ENCODE measurements at places on chromosomes 13 and 19.
A peak's percentile ranks its signal among the peaks of the same experiment; 100 is the strongest.

GRCh38 chr19:18712981-18713380 is 29.5 kb downstream of the CRTC1 start:
- DNase-seq = no peak

DNA sequence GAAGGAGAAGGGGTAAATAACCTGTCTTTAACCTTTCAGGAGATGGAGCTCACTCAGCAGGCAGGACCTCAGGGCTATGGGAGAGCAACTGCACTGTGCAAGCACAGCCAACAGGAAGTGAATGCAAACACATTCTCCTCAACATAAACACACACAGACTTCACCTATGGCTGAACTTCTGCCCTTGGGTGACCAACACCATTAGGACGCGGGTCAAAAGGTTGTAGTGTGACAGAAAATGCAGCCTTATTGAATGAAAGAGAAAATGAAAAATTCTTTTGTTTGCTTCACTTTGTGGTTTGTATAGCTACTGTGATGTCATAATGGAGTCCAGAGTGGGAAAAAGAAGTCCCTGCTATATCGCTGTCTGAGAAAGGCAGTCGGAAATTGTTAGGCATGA is 323.0 kb downstream of the NDFIP2 start:
- DNase-seq = no peak

- no peak for DNase-seq
These were observed 560 bp downstream of the NDUFA7 start for GRCh38 chr19:8320564-8321066.

DNA sequence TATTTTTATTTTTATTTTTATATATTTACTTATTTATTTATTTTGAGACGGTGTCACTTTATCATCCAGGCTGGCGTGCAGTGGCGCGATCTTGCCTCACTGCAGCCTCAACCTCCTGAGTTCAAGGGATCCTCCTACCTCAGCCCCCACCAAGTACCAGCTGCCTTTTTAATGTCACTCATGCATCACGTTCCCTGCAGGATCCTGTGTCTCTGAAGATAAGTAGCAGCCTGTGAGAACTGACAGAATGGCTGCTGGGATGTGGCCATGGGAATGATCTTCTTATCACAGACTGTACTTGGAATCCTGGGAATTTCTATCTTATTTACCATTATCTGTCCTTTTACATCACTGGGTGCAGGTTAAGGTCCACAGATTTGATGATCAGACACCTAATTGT is 9.2 kb upstream of the ZNF761 start:
- no peak for DNase-seq

GRCh38 chr19:47729468-47729798 is 15.9 kb upstream of the NOP53 start:
- DNase-seq = no peak

DNA sequence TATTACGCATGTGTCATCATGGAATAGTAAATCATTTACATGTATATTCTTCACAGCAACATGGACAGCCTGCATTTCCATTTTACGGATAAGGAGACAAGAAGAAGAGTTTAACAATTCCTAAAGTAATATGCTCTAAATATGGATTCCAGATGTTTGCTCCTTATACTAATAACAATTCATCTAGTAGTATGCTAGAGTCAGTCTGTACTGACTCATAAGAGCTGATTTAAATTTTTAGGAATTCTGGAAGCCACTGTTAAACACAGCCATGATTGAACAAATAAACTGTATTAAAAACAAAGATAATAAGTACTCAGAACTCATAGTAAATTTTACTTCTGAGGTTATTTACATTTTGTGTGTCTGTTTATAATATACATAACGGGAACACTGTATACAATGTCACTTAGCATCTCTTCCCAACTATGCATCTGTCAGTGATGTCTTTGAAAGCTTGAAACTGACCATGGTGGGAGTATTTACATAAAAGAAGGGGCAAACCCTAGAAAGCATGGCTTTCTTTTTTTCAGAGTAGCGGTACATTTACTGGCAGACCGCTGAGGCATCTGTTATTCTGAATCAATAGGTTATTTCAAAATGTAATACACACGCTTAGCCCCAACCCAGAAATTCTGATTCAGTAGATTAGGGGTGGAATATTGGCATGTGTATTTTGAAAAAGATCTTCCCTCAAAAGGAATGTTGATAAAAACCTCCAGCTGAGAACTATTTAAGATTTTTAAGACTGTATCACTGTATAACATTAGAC is 12.9 kb downstream of the ZC3H13 start:
- DNase-seq = no peak

DNA sequence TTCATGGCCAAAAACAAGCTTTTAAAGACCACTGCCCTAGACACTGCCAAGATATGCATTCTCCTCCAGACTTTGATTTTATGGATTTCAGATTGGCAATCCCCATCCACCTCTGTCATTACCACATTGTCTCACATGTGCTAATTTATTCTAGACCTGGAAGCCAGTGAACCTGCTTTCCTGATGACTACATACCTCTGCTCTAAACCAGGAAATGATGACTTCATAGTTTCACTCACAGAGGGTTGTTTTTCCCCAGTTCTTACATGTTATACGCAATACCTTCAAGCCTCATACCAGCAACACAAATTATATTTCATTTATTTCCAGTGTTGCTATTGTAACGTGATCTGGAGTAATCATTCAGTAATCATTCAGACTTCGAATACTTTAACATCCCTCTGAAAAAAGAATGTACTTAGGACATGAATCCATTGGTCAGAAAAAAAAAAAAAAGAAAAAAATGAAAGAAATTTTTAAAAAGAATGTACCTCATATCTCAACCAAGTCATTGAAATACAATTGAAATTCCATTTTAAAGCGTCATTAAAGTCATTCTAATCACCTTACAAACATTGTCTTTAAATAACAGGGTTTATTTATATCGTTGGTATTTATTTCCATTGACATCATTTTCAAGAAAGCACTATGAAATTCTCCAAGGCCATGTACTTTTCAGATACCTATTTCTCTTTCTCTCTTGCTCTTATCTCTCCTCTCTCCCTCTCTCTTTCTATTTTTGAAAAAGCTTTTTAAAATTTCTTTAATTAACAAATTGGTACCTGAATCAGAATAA is 33.4 kb upstream of the KLF5 start:
- DNase-seq = no peak

DNA sequence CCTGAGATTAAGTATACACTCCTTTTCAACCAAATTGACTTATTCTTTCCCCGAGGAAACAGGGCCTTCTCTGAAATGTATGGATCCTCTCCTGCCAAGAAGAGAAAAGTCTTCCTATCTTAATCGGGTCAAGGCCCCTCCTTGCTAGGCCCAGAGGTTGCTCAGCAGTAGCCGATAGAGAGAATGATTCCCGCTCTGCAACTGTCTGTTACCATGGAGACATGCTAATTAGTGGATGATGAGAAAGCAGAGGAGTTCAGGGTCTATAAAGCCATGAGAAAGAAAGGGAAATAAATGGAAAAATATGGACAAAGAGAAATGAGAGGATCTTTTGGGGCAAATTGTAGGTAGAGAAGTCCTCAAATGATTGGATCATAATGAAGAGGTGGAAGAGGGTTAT is 103.5 kb downstream of the POU4F1 start:
- no peak for DNase-seq

GRCh38 chr19:16367261-16367683 is 42.6 kb downstream of the KLF2 start:
- no peak for DNase-seq

GRCh38 chr13:100983111-100983510 is 308.5 kb upstream of the TMTC4 start:
- DNase-seq = no peak

DNA sequence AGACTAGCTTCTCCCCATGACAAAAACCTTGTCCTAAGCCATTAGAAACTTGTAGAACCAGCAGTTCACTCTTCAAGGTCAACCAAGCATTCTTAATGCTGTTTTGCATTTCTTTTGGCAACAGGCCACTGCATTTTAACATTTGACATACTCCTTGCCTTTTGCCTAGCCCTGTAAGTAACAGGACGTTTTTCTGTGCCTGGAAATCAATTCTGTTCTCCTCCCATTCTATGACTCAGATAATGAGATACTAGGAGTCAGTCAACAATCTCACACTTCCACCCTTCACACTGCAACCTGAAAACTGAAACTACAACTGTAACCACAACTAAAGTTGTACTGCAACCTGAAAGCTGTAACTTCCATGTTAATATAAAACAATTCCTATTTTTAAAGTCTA is 268.7 kb downstream of the MZT1 start:
- no peak for DNase-seq

GRCh38 chr19:30173593-30174356 is 198.4 kb upstream of the ZNF536 start:
- no peak for DNase-seq

GRCh38 chr19:45045671-45046353 is 7.0 kb downstream of the CLASRP start:
- DNase-seq = no peak

DNA sequence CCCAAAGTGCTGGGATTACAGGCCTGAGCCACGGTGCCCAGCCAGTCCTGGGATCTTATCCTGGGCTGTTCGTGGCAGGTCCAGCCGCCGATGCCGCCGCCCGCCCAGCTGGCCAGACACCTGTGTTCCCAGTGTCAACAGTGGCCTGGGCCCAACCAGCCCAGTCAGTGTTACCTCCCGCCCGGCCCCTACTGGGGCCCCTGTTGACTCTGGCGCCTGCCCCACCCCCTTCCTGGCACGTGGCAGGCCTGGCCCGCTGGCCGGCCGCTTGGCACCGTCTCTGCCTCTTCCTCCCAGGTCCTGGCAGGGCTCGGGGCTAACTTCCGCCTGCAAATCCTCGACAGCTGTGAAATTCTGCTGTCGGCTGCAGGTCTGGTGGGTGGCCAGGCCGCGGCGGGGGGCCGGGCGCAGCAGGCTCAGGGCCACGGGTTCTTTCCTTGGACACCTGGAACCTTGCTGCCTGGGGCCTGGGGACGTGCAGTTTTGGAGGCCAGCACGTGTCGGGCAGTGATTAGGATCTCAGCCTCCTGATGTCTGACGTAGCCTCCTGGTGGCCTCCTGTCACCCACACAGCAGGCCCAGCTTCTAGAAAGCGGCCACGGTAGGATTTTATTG is 9.1 kb downstream of the ARID3A start:
- no peak for DNase-seq

DNA sequence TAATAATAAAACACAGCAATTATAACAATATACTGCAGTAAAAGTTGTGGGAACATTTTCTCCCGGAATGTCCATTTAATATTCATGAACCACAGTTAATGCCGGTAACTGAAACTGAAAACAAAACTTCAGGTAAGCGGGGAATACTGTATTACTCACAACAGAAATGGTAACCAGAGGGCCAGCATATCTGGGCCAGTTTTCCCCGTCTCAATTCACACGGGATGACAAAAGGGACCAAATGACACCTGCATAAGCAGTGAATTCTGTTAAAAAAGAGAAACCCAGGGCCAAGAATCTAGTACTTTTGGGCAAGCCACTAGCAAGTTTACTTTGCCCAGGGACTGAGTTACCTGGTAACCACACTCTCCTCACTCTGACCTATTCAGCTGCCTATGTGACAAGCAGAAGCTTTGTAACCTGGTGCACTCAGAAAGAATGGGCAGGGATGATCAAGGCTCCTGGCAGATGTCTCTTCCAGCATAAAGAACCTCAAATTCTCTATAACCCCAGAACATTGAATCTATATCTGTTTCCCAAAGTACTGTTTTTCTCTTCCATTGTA is 1171.2 kb downstream of the DIAPH3 start:
- DNase-seq = no peak

GRCh38 chr19:33301144-33301899 is 1.0 kb downstream of the CEBPA start:
- no peak for DNase-seq

DNA sequence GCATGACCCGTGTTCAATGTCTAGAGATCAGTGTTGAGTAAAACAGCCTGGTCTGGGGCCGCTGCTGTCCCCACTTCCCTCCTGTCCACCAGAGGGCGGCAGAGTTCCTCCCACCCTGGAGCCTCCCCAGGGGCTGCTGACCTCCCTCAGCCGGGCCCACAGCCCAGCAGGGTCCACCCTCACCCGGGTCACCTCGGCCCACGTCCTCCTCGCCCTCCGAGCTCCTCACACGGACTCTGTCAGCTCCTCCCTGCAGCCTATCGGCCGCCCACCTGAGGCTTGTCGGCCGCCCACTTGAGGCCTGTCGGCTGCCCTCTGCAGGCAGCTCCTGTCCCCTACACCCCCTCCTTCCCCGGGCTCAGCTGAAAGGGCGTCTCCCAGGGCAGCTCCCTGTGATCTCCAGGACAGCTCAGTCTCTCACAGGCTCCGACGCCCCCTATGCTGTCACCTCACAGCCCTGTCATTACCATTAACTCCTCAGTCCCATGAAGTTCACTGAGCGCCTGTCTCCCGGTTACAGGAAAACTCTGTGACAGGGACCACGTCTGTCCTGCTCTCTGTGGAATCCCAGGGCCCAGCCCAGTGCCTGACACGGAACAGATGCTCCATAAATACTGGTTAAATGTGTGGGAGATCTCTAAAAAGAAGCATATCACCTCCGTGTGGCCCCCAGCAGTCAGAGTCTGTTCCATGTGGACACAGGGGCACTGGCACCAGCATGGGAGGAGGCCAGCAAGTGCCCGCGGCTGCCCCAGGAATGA is 1.5 kb upstream of the CEACAM5 start:
- peak; percentile 12 for DNase-seq

- no peak for DNase-seq
These were observed 87.6 kb downstream of the HSPH1 start for GRCh38 chr13:31073859-31074718.

DNA sequence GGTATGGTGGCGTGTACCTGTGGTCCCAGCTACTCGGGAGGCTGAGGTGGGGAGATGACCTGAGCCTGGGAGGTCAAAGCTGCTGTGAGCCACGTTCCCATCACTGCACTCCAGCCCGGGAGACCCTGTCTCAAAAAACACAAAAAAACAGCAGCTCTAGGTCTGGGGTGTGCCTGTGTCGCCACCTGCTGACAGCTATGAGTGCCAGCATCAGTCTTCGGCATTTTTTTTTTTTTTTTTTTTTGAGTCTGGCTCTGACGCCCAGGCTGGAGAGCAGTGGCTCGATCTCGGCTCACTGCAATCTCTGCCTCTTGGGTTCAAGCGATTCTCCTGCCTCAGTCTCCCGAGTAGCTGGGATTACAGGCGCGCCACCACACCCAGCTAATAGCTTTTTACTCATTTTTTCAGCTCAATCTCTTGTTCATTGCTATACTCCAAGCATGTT is 10.1 kb downstream of the AP2S1 start:
- DNase-seq = peak; percentile 66

DNA sequence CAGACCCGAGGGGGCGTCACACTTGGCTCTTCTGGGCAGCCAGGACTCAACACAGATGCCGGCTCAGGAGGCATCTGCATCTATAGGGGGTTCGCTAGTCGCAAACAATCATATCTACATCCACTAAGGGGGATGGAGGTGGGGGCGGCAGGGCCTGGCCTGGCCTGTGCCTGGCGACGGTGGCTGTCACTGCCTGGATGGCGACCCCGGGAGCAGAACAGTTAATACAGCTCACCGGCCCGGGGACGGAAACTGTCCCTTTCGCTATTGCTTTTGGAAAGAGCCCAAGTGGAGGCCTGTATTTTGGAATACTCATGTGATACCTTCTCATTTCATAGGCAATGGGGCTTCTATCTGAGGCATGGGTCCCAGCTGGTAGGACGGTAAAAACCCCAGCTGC is 17.7 kb downstream of the SGTA start:
- no peak for DNase-seq

- DNase-seq = no peak
These were observed 2.0 kb downstream of the POU2F2 start for GRCh38 chr19:42130254-42130573.

GRCh38 chr19:42254089-42254849 is 659 bp downstream of the ERF start:
- DNase-seq = peak; percentile 18

All from NCI-H1105 treated with DMSO at 0.1 percent for 48 hours (cell line).